ENCODE measurements at places on chromosomes 6 and 20.

- DNase-seq, result no peak
Observed at GRCh38 chr6:23174781-23175361, 605.5 kb downstream of the HDGFL1 start.

- no peak for DNase-seq
Observed at GRCh38 chr20:60768216-60768615, 483.8 kb upstream of the CDH4 start.

- DNase-seq, result no peak
Observed at GRCh38 chr20:21615617-21616080, 89.8 kb upstream of the PAX1 start.

GRCh38 chr6:55870181-55870813 lies 5.1 kb downstream of the BMP5 start:
- no peak for DNase-seq

GRCh38 chr6:79045966-79046365 lies 32.1 kb downstream of the PHIP start:
- DNase-seq, result no peak

DNA sequence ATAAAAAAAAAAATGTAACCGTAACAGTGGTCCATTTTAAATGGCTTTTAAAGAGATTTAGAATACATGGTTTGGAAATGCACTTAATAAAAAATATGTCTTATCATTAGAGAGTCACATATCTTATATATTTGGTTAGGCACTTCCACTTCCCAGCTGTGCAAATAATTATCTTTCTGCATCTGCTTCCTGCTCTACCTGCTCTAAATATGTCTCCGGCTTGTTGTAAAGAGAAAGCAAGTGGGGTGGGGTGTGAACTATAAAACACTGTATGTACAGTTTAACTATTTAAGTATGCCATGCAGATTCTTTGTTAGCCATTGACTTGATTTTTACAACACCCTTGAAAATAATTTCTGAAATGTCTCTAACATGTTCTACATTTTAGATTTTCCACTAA lies 106.3 kb downstream of the NKAIN2 start:
- DNase-seq, result no peak

DNA sequence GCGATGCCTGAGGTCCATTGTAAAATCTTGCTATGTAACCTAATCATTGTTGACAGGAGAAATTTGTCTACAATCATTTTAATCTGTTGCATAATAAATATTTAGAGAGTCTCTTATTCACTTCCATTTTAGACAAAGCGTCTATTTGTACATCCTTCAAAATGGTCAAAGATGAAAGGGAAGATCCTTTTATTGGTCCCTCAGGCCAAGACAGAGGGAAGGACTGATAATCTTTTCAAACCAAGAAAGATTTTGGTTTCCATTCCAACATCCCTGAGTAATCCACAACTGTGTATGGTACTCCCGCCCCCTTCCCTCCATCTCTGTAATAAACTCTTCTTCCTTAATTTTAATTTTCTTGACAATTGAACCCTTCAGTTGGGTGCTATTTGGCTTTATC lies 111.6 kb upstream of the SCP2D1 start:
- no peak for DNase-seq

DNA sequence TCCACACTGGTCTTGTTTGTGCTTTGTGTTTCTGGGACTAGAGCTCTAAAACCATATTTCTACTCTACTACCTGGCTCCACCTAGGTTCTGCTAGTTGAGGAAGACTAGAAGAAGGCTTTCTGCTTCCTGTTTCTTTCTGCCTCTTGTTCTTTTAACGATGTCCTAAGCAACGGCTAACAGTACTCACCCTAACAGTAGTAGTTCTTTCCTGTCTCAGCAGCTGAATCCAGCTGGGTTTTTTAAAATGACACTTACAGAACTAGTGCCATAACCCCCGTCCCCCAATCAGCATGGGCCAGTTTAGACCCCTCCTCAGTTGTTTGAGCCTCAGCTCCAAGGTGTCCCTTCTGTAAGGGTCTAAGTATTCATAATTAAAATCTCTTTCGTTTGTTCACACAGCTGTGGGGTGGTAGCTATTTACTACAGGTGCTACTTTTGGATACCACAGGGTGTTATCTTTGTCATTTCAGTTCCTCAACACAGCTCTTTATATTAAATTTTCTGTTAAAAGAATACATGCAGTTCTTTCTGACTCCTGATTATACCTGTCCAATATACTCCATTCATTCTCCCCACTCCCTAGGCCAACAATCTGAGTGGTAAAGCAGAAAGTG lies 790.2 kb downstream of the DHX35 start:
- no peak for DNase-seq

- no peak for DNase-seq
Observed at GRCh38 chr6:44594481-44594880, 207.0 kb downstream of the CDC5L start.

DNA sequence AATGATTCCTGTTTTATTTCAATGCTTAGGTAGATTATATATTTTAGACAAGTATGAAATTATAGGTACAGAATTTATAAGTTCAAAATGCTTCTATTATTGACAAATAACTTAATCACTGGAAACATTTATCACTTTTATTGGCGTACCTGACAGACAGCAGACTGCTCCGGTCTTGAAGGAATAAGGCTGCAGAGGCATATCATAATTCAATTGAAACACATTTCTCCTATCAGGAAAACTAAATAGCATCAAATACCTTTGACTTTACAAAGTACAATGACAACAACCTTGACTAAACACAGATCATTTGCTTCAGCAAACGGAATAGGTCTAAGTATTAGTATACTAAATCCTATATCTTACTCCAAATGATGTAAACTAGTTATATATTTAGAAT lies 91.3 kb downstream of the GRIK2 start:
- no peak for DNase-seq

GRCh38 chr6:162726947-162727321 lies 632 bp downstream of the PRKN start:
- no peak for DNase-seq

GRCh38 chr6:21348504-21349195 lies 244.9 kb upstream of the SOX4 start:
- DNase-seq, result no peak

DNA sequence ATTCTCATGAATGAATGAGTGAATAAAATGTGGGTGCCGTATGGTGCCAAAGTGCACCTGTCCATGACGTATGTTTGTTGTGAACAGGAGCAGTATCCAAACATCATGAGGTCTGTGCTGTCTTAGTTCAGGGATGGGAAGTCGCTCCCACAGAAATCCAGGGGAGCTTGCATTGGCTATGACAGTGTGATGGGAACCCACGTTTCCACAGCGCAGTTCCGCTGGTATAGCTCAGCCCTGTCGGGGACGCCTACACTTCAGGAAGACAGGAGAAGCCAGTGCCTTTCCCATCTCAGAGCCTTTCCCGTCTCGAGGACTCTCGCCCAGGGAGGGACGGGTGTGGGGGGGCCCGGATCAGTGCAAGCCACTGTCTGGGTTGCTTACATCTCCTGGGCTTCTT lies 69.8 kb downstream of the DACT2 start:
- DNase-seq, result no peak

DNA sequence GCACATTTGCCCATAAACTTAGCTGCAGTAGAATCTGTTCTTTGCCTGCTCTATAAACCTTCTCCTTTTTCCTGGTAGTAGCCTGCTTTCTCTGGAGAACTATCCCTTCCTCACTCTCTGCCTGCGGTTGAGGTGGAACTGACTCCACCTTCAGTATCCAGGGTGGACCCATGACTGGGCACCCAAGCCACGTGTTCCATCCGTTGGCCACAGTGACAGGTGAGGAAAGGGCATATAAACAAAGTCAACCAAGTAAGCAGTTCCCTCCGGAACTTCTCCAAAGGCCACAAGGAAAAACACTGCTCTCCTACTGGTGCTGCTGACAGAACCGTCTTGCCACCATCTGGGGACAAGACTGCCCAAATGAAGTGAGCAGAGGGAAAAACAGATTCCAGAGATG lies 218.8 kb downstream of the TFAP2A start:
- DNase-seq, result no peak

- no peak for DNase-seq
Observed at GRCh38 chr6:130644175-130644574, 183.0 kb upstream of the SMLR1 start.

GRCh38 chr6:34576286-34576955 lies 20.3 kb upstream of the SPDEF start:
- no peak for DNase-seq

DNA sequence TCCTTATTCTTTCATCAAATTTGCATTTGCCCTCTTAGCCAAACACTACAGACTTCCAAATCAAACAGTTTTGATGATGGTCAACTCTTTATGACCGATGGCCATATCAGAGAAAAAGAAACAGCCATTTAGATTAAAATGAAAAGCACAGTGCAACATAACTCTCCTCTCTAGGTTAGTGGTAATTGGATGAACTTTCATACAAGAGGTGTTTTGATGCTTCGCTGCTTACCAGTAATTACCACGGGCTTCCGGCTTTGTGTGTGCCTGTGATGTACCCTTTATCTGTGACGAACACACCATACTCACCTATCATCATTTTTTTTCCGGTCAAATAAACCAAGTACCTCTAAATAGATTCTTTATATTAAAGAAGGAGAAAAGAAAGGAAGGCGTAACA lies 181.8 kb downstream of the FOXA2 start:
- no peak for DNase-seq

GRCh38 chr20:47610247-47610944 lies 108.7 kb downstream of the NCOA3 start:
- peak; percentile 6 for DNase-seq

GRCh38 chr6:39327507-39327906 lies 5.0 kb upstream of the KCNK16 start:
- no peak for DNase-seq

Data from activated naive CD4-positive, alpha-beta T cell (primary cell).